ENCODE measurements at places on chromosomes 5 and 9. TPM values are rescaled to one million over a fixed set of nuclear protein-coding genes. Genes with fewer than 3 reads are reported as not detected.

KIF20A gene
- 66.2 TPM for total RNA-seq

DAB2IP gene
- not detected for total RNA-seq

NR5A1 gene
- not detected for total RNA-seq

FAM200C gene
- 3.5 TPM for total RNA-seq

SYK gene
- total RNA-seq, result 0.16 TPM

- ATAC-seq, result no peak
Observed at GRCh38 chr9:99178912-99179872, 42.5 kb downstream of the ALG2 start.

- ATAC-seq, result no peak
Observed at GRCh38 chr5:124789104-124789605, 42.7 kb upstream of the ZNF608 start.

GRCh38 chr5:67058998-67059743 is 137.4 kb downstream of the CD180 start:
- no peak for ATAC-seq

DNA sequence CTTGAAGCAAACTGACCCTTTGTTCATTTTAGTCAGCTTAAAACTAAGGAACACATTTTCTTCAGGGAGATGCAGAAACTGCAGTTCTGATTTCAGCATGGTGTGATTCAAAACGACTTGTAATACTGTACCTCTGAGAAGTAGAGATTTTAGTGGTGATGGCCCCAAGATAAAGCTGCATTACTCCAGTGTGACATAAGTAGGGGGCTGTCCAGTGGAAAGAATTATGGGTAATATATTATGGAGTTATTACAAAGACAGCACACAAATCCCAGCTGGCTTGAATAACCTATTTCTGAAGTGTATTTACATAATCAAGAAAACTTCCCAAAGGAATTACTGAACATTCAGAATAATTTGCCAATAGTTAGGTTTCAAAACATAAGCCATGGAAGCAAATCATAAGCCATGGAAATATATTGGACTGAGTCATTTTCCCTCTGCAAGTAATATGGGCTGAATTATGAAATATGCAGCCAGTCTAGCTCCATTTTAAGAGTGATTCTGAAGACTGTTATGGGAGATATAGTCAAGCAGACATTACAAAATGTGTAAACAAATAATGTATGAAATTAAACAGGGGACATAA is 133.7 kb upstream of the FBXL17 start:
- ATAC-seq, result no peak

DNA sequence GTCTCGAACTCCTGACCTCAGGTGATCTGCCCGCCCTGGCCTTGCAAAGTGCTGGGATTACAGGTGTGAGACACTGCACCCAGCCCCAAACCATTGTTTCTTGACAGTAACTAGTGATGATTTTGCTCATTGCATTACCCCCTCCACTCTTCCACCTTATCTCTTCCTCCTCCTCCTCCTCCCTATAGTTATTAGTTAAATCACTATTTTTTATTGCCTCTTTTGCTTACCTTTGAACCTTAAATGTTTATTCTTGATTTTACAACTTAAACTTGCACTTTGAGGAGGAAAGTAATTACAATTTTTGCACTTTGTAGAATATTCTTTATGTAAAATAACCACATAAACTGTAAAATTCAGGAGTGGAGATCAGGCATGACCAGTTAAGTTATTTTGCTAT is 35.7 kb downstream of the RASGRF2 start:
- no peak for ATAC-seq

- ATAC-seq, result no peak
Observed at GRCh38 chr9:89022001-89022759, 30.9 kb downstream of the S1PR3 start.

- no peak for ATAC-seq
Observed at GRCh38 chr9:94029932-94030317, 54.3 kb upstream of the PTPDC1 start.

GRCh38 chr9:110455860-110456259 is 118.2 kb upstream of the TXNDC8 start:
- no peak for ATAC-seq

- ATAC-seq, result no peak
Observed at GRCh38 chr5:36452424-36453006, 150.8 kb upstream of the RANBP3L start.

- ATAC-seq, result no peak
Observed at GRCh38 chr9:124284940-124285441, 27.2 kb downstream of the NEK6 start.

DNA sequence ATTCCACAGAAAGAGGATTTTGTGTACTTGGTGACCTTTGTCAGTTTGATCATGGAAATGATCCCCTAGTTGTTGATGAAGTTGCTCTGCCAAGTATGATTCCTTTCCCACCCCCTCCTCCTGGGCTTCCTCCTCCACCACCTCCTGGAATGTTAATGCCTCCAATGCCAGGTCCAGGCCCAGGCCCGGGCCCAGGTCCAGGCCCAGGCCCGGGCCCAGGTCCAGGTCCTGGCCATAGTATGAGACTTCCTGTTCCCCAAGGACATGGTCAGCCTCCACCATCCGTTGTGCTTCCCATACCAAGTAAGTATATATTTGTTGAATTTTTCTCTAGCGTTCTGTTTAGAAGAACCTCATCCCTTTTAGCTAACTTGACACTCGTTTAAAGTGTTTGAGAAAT is 30.0 kb downstream of the RBM27 start:
- no peak for ATAC-seq
